Smooth muscle cell of the brain vasculature (primary cell): ENCODE measurements at places on chromosomes 7 and 10.
A peak's percentile ranks its signal among the peaks of the same experiment; 100 is the strongest.

DNA sequence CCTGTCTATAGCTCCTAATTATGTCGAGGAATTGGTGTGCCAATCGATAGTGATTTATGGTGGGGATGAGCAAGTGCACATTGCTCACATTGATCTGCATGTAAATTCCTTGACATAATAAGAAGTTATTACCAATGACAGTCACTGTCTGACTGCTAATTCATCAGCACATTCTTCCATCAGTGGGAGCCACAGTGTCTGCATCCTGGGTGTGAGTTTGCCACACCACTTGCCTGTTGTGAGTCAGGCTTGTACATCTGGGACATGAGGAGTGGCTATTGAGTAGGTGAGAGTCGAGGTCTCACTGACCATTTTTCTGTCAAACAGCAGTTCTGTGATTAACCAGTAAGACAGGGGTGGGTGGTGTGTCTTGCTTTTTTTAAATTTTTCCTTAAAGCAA lies 263.4 kb downstream of the LRMDA start:
- DNase-seq, result no peak

DNA sequence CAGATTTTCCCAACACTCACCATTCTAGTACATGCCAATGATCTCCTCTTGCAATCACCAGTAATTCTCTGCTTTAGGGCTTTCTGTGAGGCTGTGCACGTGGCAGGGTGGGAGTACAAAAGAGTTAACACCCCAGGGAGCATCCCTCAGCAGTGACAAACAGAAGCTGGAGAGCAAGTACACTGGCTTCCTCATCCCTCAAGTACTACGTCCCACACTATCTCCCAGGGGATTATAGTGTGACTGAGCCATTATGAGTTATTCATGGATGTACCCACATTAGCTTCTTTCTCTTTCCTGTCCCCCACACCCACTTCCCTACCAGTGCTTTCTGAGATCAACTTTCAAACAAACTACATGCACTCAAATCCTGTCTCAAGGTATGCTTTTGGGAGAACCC lies 1216.5 kb upstream of the AUTS2 start:
- DNase-seq, result no peak

- DNase-seq, result no peak
Observed at GRCh38 chr7:98251231-98251600, 816 bp downstream of the TECPR1 start.

DNA sequence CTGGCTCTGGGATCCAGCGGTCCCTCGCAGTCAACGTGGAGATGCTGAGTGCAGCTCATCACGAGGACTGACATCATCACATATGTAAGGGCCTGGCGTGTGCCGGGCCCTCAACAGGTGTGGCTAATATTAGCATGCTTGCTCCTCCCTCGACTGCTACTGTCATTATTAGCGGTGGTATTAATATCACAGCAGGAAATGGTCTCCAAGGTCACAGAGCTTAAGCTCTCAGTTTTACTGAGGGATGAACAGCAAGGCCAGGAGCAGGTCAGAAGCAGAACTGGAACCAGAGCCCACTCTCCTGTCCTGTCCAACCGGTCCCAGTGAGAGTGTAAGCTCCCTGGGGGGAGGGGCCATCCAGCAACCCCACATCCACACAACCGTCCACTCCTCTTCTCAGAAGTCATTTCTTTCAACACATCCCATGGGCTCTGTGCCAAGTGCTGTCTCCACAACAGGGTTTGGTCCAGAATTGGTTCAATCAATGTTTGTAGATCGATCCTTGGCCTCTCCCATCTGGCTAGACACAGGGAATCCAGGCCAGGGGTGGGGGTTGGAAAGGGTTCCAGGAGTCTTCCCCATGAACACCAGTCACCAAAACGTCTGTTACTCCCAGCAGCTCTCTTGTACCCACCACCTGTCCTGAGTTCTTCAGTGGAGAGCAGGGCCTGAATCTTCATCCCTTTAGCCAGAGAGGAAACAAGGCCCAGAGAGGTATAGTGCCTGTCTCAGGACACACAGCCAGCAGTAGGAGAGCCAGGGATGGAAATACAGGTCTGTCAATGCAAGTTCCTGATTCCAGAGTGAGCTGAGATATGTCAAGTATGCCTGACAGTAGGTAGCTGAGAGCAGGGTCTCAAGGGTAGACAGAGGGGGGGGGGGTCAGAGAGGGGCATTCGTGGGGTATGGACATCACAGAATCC lies 45.3 kb upstream of the ZMIZ1 start:
- no peak for DNase-seq

DNA sequence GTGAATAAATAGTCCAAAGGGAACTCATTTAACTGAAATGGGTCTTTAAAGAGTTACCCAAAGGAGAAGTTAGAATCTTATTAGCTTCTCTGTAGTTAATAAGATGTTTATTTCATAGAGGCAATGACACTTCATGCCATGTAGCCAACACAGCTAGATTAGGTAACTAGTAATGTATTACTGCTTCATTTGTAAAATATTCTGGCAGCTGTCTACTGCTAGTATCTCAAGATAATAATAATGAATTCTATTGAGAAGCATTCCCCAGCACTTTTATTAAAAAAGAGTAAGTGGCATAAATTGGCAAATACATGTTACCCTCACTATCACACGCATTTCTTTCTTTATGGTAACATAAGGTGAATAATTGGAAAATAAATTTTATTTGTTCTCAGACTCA lies 10.1 kb downstream of the PAPSS2 start:
- no peak for DNase-seq

GRCh38 chr10:75136346-75136745 lies 24.9 kb downstream of the SAMD8 start:
- no peak for DNase-seq

GRCh38 chr10:87866412-87866974 lies 3.1 kb downstream of the PTEN start:
- DNase-seq, result no peak

DNA sequence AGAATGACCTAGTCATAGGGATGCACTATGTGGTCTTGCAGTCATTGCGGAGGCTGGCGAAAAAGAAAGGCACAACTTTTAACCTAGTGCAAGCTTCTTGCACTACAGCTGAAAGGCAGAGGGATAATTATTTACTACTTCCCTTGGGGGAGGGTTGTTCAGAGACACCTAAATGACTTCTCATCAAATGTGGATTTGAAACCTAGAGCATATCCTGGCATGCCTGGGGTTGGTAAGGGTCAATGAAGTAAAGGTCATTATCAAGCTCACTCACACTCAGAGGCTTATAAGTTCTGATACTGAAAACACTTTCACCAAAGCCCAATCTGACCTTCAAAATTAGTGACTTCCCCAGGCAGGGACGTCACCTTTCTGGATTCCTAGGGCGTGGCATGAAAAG lies 108.9 kb upstream of the AMPH start:
- no peak for DNase-seq

GRCh38 chr10:122126763-122127659 lies 138.0 kb downstream of the TACC2 start:
- DNase-seq, result no peak

DNA sequence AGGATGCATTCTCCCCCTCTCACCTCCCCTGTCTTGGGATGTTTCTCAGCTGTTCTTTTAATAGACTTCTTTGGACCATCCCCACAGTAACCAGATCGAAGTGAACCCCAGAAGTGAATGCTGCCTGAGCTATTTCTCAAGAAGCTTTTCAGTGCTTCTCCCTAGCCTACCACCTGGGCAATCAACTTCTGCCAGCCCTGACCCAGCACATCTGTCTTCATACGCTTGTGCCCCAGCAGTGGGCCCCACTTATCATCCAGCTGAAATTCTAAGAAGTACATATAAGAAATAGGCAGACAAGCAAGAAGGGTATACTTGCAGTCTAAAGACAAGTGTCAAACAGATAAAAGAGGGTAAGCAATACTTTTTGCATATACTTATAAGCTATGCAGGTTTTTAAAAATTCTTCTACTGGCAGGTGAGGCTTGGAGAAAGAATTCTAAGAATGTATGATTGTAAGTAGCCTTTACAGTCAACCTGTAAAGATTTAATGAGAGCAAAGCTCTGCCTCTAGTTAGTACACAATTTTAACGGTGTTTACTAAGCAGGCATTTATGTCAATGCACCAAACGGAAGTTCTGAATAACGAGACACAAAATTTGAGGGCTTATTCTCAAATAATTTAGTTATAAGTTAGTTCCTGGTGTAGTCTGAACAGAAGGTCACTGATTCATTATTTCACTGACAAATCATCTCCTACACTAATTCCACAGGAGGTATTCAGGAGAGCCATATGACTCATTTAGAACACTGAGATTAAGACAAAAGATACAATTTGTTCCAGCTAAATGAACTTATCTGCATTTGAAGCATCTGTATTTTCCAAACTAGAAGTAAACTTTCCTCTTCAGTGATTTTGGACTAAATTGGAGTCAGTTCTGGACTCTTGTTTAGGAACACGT lies 83.3 kb downstream of the RNLS start:
- no peak for DNase-seq

- no peak for DNase-seq
Observed at GRCh38 chr7:157916946-157917640, 580.3 kb downstream of the DNAJB6 start.

DNA sequence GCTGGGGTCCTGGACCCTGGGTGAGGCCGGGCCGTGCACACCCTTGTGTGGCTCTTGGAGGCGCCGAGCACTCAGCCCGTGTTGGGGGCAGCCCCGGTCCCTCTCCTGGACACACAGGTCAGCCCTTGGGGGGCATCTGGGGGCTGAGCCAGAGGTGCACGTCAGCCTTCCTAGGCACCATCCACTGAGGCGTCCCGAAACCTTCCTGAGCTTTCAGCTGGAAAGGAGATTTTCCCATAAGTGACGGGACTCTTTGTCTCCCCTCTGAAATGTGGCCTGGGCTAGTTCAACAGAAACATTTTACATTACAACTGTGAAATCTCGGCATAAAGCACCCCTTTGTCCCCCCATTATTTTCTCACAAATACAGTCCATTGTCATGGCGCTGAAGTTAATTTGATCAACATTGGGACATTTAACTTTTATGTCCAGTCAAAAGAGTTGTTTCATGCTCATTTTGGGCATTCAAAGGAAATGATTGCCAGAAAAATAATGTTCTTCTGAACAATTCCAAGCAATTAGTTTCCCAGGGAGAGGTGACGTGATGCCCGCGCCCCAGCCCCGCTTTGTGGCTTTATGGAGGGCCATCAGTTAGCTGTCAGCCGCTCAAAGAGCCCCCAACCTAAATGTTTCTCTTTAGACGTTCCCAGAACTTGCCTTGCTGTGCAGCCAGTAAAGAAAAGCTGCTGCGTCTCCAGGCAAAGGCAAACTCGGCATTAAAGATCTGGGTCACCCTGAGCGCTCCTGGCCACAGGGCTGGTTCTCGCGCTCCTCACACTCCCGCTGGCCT lies 70.8 kb downstream of the NKX6-2 start:
- DNase-seq, result no peak

GRCh38 chr10:87578160-87578841 lies 73.6 kb downstream of the MINPP1 start:
- DNase-seq, result no peak

DNA sequence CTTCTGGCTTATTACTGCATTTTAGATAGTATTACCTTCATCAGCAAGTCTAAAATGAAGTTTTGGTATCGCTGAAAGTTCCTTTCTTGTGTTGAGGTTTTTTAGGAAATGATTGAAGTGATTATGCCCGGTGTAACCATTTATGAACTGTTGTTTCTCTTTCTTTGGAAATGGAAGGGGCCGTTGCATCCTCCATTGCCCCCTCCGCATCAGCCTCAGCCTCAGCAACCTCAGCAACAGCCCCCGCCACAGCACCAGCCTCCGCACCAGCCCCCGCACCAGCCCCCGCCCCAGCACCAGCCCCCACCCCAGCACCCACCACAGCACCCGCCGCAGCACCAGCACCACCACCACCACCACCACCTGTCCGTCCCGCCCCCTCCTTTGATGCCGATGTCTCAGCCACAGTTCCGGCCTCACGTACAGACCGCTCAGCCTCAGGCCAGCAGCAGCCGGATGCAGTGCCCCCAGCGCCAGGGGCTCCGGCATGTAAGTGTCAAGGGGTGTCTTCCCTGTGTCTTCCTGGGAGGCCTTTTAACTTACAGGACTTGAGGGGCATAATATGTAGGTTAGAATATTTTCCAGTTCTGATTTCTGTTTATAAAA lies 72.6 kb downstream of the SHH start:
- no peak for DNase-seq

DNA sequence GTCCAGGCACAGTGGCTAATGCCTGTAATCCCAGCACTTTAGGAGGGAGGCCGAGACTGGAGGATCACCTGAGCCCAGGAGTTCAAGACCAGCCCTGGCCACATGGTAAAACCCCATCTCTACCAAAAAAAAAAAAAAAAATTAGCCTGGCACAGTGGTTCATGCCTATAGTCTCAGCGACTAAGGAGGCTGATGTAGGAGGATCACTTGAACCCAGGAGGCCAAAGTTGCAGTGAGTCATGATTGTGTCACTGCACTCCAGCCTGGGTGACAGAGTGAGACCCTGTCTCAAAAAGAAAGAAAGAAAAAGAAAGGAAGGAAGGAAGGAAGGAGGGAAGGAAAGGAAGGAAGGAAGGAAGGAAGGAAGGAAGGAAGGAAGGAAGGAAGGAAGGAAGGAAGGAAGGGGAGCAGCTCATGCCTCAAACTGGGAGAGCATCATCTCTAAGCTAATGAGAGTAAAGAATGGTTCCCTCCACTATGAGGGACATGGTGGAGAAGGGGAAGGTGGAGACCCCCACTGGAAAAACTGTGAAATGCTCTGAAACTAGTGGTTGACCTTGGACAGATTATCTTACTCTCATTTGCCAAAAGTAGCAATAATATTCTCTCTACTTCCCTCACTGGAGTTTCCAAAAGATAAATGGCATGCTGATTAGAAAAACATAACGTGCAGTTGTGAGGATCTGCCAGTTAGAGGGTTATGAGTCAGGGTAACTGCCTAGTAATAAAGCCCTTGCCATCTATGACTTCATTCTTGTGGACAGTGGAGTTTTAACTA lies 16.8 kb downstream of the GIMAP5 start:
- no peak for DNase-seq

DNA sequence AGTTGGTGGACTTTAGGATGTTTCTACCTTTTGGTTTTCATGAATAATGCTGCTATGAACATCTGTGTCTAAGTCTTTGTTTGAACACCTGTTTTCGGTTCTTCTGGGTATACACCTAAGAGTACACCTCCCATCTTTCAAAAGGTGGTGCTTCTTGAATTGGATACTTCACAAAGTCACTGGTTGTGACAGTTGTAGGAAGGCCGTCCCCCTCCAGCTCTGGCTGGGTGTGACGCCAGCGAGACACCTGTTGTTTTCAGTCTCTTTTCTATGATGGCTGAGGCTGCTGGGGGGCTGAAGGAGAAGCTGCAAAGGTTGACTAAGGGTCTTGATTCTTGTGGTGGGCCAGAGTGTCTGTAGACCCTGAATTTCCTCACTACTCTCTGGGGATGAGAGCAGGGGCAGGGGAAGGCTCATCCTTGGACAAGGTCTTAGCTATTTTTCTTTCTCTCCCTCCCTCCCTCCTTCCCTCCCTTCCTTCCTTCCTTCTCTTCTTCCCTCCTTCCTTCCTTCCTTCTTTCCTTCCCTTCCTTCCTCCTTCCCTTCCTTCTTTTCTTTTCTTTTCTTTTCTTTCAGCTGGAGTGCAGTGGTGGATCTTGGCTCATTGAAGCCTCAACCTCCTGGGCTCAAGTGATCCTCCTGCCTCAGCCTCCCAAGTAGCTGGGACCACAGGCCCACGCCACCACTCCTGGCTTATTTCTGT lies 5.6 kb downstream of the NEURL1 start:
- no peak for DNase-seq

- DNase-seq, result peak; percentile 52
Observed at GRCh38 chr10:19629567-19629966, 186.7 kb upstream of the PLXDC2 start.
